Uterus (tissue), 4 donors: ENCODE measurements at places on chromosomes 13 and 19. TPM values are rescaled to one million over a fixed set of nuclear protein-coding genes. Genes with fewer than 3 reads are reported as not detected.

DNA sequence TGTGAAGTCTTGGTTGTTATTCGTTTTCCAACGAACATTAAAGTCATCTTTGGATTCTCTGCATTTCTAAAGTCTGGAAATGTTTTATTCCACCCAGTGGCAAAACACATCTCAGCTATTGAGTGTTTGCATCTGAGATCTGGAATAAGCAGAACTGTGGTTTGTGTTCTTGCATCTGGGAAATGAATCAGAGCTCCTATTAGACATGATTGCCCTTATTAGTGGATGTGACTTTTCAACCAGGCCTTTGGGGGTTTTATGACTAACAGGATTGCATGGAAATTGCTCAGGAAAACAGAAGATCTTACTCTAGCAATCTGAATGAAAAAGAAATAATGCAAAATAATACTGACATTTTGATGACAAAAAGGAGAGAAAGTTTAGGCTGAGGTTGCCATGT, 488.8 kb downstream of the IRS2 start:
- H3K4me1 ChIP-seq: no peaks in the 10 kb centered on the region
- H3K36me3 ChIP-seq: no peaks in the 10 kb centered on the region
- H3K27ac ChIP-seq: no peak overlapping the region
- H3K27me3 ChIP-seq: no peaks in the 10 kb centered on the region
- no peak overlapping the region for H3K4me3 ChIP-seq

DNA sequence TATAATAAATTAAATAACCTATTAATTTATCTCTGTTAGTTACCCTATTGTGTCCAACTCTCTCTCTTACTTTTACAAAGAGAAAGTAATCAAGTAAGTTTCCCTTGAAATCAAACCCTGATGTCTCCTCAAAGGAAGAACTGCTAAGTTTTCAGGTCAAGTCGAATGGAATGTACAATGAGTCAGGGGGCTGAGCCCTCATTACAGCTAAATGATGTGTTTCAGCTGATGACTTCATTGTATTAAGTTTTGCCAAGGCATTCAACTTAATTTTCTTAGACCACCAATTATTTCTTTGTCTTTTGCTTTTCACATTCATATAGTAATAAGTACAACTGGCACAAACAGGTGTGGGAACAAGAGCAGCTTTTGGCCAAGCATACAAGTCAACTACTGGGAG, 54.7 kb upstream of the DCT start:
- no peak for DNase-seq
- H3K4me1 ChIP-seq: no peaks in the 10 kb centered on the region
- no peaks in the 10 kb centered on the region for H3K36me3 ChIP-seq
- H3K4me3 ChIP-seq: no peak overlapping the region

Gene MEX3D
- 34.8 TPM for total RNA-seq

Gene PRTN3
- total RNA-seq: not detected

DNA sequence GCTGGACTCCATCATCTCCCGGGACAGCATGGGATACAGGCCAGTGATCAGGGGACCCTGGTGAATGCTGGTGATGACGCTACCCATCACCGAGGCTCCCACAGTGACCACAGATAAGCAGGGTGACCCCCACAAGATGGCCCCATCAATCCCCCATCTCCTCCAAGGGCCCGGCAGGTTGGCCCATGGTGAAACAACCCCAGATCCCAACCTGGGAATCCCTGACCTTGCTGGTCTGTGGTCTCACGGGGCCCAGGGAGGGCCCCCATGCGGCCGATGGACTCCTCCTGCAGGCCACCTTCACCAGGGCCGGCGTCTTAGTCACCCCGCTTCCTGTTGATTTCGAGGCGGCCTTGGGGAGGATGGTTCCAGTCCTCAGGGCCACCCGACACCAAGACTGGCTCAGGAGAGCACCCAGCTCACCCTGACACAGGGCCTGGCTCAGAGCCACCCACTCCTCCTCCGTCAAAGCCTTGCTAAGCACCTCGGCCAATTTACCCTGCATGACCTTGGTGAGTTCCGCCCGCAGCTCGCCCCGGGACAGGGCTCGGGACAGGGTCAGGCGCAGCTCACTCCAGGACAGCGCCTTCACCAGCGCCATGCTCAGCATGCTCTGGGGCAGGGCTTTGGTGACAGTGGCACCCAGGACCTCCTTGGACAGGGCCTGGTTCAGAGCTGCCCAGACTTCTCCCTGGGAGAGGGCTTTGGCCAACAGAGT, 10.0 kb downstream of the IQCN start:
- no peak overlapping the region for H3K4me3 ChIP-seq
- no peaks in the 10 kb centered on the region for H3K27me3 ChIP-seq
- DNase-seq: peak; percentile 21
- H3K27ac ChIP-seq: no peak overlapping the region

Gene SIAH3
- total RNA-seq: under 0.01 TPM

GRCh38 chr19:3268326-3268725, 43.9 kb downstream of the CELF5 start:
- H3K27me3 ChIP-seq: no peaks in the 10 kb centered on the region
- no peaks in the 10 kb centered on the region for H3K4me1 ChIP-seq
- H3K4me3 ChIP-seq: no peak overlapping the region
- DNase-seq: no peak

Gene AKAP8
- 27.7 TPM for total RNA-seq

Gene KLF1
- total RNA-seq: not detected

DNA sequence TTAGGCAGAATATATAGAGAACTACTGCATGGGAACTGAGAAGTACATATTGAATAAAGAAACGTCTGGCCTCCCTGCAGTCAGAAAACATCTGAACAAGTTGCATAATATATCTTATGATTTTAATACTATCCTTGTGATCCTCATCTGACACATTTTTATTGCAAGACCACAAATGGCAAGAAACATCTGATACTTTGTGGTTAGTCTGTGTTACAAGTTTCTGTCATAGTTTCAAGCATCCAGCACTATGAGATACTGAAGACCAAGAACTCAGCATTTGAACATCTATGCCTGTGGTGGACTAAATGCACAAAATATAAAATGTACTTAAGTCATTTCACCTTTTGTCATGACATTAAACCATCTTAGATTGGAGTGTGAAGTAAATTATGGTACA, 1175.8 kb upstream of the MIR17HG start:
- no peaks in the 10 kb centered on the region for H3K36me3 ChIP-seq
- H3K27me3 ChIP-seq: no peaks in the 10 kb centered on the region
- no peak overlapping the region for H3K4me3 ChIP-seq
- no peak overlapping the region for H3K27ac ChIP-seq

Gene ICAM5
- 0.88 TPM for total RNA-seq

Gene TMEM59L
- not detected for total RNA-seq

DNA sequence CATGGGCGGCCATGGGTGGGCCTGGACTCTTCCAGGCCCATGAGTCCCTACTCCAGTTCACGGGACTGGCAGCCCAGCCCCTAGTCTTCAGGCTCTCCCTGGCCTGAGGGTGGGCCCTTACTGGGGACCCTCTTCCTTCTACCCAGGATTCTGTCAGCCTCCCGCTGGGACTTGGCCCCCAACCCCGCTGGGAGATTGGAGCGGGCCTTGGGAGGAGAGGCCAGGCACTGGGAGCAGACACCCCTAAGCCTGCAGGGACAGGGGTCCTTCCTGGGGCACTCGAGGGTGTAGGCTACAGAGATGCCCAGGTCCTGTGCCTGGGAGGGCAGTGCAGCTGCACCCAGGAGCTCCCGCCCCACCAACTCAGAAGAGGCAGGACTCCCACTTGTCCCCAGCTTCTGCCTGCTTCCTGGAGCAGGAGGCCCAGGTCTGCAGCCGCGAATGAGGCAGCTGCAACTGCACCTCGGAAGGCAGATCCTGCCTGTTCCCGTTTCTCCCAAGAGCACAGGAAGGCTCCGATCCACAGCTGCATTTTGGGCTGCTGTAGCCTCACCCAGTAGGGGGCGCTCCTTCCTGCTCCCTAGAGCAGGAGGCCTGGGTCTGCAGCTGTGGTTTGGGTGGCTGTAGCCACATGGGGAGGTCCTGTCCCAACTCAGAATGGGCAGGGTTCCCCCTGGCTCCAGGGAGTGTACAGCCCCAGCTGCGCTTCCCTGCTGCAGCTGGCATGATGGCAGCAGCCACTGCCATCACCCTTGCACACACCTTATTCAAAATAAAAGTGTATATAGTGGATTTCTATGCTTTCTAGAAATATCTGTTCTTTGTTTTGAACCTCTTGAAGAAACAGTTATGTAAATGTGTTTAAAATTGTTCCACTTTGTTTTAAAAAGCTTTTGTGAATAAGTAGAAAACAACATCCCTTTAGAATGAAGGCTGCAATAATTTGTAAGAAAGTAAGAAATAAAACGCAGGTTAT, 46.8 kb downstream of the TEX26 start:
- no peaks in the 10 kb centered on the region for H3K36me3 ChIP-seq
- H3K4me1 ChIP-seq: no peaks in the 10 kb centered on the region

Gene TRMT1
- total RNA-seq: 38.8 TPM

DNA sequence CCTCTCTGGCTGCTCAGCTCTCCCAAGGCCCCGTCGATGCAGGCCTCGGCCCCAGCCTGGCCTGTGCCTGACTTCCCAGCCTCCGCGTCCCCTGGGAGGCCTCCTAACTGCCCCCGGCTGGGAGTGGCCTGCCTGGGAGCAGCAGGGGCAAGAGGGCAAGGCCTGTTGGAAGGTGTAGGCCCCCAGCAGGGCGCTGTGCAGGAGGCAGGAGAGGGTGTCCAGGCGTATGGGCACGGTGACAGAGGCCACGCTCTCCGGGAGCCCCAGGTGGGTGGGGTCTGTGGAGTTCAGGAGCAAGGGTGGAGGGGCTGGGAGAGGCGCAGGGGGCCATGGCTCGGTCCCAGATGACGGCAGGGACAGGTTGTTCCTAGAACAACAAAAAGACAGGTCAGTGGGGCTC, 1.2 kb downstream of the C19orf84 start:
- H3K27me3 ChIP-seq: no peaks in the 10 kb centered on the region
- H3K4me3 ChIP-seq: no peak overlapping the region
- no peaks in the 10 kb centered on the region for H3K4me1 ChIP-seq

DNA sequence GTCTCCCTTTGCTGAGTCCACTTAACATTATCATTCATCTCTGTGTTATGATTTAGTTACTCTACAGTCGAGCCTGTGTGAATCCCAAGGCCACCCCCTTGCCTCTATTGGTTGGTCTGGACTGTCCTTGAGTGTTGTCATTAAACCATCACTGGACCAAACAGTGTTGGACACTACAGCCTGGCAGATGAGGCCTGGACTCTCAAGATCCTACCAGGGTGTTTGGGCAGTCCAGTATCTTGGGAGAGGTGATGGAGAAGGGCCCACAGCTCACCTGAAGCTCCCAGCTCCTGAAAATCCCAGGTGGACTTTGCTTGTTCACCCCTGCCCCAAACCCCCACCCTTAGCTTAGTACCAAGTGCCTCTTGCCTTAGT, 3.8 kb downstream of the CHMP2A start:
- peaks cover 14% of the 10 kb centered on the region for H3K4me1 ChIP-seq
- no peaks in the 10 kb centered on the region for H3K36me3 ChIP-seq
- H3K4me3 ChIP-seq: no peak overlapping the region
- no peaks in the 10 kb centered on the region for H3K27me3 ChIP-seq
- no peak for DNase-seq
- no peak overlapping the region for H3K27ac ChIP-seq

- no peaks in the 10 kb centered on the region for H3K36me3 ChIP-seq
- H3K27ac ChIP-seq: no peak overlapping the region
- no peak overlapping the region for H3K4me3 ChIP-seq
- H3K27me3 ChIP-seq: no peaks in the 10 kb centered on the region
Observed at GRCh38 chr13:64725492-64725891, 2504.6 kb downstream of the PCDH9 start.

DNA sequence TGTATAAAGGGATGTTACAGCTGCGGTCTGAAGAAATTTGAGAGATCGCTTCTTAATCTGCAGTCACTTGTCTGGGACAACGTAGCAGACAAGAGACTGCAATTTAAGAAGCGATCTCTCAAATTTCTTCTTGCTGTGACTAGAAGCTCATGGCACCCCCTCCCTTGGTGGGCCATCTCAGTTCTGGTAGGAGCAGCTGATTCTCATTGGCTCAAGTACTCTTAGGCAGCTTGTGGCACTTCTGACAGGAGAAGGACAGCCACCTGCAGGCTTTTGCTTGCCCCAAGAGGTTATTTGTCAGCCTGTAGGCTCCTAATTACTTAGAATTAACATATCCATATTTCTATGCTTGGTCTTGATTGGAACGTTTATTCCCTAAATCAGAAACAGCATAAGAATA, 503.0 kb downstream of the DCT start:
- DNase-seq: no peak
- H3K27ac ChIP-seq: no peak overlapping the region
- no peak overlapping the region for H3K4me3 ChIP-seq
- no peaks in the 10 kb centered on the region for H3K27me3 ChIP-seq
- H3K4me1 ChIP-seq: no peaks in the 10 kb centered on the region

DNA sequence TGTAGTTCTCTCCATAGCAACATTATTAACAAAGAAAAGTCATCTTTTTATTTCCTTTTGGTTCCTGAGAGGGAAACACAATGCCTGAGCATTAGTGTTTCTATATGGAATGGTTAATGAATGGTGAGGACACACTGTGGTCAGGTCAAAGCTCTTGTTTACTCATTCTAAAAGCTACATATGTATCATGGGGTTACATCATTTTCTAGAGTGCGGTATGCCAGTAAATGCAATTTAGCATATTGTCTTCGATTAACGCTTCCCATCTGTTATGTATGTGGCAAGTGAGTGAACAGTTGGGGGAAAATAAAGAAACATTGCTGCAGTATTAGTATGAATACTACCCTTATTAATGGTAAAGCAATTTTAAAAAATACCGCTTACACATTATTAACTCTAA, 1152.2 kb upstream of the SPRY2 start:
- no peaks in the 10 kb centered on the region for H3K4me1 ChIP-seq
- no peak overlapping the region for H3K27ac ChIP-seq
- no peak for DNase-seq
- no peaks in the 10 kb centered on the region for H3K27me3 ChIP-seq
- H3K4me3 ChIP-seq: no peak overlapping the region
- no peaks in the 10 kb centered on the region for H3K36me3 ChIP-seq

GRCh38 chr19:1251330-1252220, 3.2 kb downstream of the MIDN start:
- peaks cover 24% of the 10 kb centered on the region for H3K4me1 ChIP-seq
- peak overlapping the region; percentile 86 for H3K4me3 ChIP-seq
- peak; percentile 78 for DNase-seq
- no peaks in the 10 kb centered on the region for H3K36me3 ChIP-seq
- peak overlapping the region; percentile 96 for H3K27ac ChIP-seq

DNA sequence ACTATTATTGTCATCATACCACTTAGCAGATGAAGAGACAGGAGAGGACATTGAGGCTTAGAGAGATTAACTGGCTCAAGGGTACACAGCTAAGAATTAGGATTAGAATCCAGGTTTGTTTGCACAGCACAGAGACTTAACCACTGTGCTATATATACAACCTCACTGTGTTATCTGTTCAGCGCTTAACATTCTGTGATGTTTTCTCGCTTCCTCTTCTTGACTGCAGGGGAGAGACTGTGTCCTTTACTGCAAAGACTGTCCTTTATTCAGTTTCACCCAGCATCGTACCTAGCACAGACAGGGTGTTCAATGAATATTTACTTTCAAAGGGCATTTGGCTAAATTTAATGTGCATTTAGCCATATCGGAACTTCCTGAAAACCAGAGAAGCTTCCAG, 54.9 kb upstream of the PCDH8 start:
- H3K27me3 ChIP-seq: no peaks in the 10 kb centered on the region
- no peak overlapping the region for H3K27ac ChIP-seq
- no peaks in the 10 kb centered on the region for H3K36me3 ChIP-seq
- H3K4me1 ChIP-seq: no peaks in the 10 kb centered on the region

GRCh38 chr19:44512326-44513298, 12.3 kb upstream of the ZNF180 start:
- no peak overlapping the region for H3K4me3 ChIP-seq
- H3K4me1 ChIP-seq: no peaks in the 10 kb centered on the region
- H3K27ac ChIP-seq: no peak overlapping the region
- no peaks in the 10 kb centered on the region for H3K27me3 ChIP-seq
- H3K36me3 ChIP-seq: no peaks in the 10 kb centered on the region
- DNase-seq: no peak
